ENCODE measurements at places on chromosomes 6 and 20.

GRCh38 chr20:38727607-38728190 is 3.4 kb downstream of the SLC32A1 start:
- no peak for DNase-seq

GRCh38 chr6:147793871-147794643 is 285.6 kb downstream of the SAMD5 start:
- no peak for DNase-seq

- DNase-seq, result no peak
These were observed 4.1 kb downstream of the HLA-C start for GRCh38 chr6:31267651-31268368.

- DNase-seq, result no peak
These were observed 240.8 kb downstream of the ZNF217 start for GRCh38 chr20:53352727-53353440.

Data from progenitor cell of endocrine pancreas (in vitro differentiated cells).